Activated CD4-positive, alpha-beta T cell treated with anti-CD3 and anti-CD28 coated beads for 1 hour (primary cell): ENCODE measurements at places on chromosomes 16 and 17.

DNA sequence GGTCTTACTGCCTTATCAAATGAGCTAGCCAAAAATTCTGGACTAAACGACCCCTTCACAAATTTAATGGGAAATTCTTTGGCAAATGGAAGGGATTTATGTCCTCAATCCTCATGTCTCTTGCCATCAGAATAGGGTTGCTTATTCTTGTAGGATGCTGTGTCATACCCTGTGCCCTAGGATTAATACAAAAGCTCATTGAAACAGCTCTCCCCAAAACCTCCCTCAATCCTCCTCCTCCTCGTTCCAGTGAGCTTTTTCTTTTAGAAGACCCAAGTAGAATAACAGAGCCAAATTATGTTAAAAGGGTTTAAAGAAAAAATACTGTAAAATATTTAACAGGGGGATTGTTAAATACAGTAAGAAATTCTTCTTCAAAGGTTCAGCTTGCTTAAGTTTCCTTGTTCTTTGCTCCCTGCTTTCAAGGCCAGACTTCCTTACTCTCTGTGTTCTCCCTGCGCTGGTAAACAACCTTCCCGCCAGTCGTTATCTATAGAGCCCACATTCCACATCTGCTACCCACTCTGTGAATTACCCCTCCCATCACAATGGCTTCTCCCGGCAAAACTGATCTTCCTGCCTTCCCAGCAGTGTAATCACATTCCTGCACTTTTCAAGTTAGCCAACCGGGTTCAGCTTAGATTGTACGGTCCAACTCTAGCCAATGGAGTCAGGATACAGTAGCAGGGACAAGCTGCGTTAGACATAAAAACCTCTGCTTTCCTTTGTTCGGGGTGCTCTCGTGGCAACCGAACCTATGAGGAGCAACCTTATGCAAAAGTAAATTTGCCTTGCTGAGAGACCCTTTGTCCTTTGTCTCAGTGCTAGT lies 9.7 kb downstream of the HPR start:
- DNase-seq, result no peak

DNA sequence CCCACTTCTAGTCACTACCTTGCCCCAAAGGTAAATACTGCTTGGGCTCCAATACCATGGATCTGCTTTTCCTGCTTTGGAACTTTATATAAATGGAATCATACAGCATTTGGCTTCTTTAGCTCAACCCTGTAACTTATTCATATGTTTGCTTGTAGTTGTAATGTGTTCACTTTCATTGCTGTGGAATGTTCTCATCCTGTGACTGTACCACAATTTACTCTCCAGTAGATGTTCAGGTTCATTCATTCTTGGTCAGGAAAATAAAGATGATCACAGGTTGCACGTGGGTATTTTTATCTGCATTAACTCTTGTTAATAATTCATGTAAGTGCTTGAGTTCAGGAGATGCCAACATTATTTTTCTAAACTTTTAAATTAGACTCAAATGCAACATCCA lies 6.7 kb upstream of the BEAN1 start:
- DNase-seq, result no peak

DNA sequence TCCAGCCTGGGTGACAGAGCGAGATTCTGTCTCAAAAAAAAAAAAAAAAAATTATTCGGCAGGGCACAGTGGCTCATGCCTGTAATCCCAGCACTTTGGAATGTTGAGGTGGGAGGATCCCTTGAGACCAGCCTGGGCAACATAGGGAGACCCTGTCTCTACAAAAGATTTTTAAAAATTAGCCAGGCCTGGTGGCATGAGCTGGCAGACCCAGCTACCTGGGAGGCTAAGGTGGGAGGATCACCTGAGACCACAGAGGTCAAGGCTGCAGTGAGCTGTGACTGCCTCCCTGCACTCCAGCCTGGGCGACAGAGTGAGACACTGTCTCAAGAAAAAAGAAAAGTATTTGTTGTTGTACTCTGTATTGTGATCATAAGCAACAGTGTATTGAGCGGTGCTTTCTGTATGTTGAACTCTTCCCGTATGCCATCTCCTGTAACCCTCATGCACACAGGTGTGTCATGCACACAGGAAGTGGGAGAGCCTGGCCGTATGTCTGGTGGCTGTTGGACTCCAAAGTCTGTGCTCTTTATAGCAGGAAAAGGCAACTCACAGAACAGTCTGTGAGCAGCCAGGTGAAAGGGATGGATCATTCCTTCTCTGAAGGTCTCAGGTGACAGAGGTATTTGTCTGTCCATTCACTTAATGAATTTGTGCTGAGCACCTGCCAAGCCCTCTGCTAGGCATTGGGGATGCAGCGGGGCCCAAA lies 17.1 kb downstream of the CDH1 start:
- DNase-seq, result no peak

GRCh38 chr17:21814776-21815175 lies 122.5 kb downstream of the KCNJ18 start:
- DNase-seq, result no peak

- DNase-seq, result no peak
These were observed 111.3 kb downstream of the CHD9 start for GRCh38 chr16:53166099-53166498.

GRCh38 chr17:18160128-18160856 lies 23.3 kb upstream of the ALKBH5 start:
- no peak for DNase-seq

GRCh38 chr16:57696240-57696639 lies 1.6 kb downstream of the DRC7 start:
- DNase-seq, result no peak

DNA sequence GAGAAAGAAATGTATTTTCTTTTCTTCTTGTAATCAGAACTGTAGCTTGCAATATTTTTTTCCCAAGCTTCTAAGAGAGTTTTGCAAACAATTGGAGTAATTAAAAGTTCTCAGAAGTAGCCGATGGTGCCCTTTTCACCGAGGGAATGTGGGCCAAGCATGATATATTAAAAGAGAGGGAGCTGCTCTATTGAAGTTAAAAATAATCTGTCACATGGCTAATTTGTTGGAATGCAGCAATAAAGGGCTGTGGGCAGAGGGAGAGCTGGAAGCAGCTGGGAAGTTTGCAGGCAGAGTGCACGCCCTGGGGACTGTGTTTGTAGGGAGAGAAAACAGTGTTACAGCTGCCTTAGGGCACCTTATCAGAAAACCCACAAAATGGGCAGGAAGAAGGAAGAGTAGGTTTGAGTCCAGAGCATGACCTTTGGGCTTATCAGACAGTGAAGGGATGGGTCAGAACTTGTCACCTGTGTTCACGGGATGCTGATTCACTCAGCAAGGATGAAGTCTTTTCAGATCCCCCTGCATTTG lies 18.5 kb upstream of the TERF2 start:
- DNase-seq, result no peak

DNA sequence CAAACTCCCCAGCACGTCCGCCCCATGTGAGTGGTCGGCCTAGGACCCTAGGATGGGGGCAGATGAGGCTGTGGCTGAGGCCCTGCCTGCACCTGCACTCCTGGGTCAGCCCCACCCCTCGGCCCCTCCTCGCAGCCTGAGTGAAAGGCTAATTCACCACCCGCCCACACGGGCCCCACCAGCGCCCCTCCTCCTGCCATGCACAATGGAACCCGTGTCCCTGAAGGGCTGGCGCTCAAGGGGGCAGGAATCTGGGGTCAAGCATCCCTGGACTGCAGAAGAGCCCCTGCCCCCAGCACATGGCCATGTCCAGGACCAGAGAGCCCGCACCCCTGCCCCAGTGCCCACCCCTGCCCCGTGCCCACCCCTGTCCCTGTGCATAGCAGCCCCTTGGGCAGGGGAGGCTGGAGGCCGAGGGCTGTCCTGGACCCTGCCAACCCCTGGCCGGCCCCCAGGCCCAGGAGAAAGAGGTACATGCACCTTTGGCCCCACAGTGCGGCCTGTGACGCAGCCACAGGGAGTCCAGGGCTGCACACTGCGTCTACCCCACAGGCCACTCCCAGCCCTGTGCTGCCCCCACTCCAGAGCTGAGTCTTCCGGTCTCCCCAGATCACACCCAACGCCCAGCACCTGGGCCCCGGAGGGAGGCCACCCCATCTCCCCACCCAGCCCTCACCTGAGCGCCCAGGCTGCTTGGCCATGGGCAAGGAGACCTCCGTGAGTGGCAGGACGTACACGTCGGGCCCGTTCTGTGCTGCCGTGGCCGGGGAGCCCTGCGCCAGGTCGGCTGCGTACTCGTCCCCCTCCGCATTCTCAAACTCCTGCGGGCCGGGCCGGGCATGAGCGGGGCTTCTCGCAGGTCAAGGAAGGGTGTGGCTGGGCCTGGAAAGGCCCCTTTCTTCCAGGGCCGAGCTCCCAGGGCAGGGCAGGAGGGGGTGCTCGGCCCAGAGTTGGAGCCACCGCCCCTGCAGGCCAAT lies 34.6 kb upstream of the PVALEF start:
- DNase-seq, result no peak

DNA sequence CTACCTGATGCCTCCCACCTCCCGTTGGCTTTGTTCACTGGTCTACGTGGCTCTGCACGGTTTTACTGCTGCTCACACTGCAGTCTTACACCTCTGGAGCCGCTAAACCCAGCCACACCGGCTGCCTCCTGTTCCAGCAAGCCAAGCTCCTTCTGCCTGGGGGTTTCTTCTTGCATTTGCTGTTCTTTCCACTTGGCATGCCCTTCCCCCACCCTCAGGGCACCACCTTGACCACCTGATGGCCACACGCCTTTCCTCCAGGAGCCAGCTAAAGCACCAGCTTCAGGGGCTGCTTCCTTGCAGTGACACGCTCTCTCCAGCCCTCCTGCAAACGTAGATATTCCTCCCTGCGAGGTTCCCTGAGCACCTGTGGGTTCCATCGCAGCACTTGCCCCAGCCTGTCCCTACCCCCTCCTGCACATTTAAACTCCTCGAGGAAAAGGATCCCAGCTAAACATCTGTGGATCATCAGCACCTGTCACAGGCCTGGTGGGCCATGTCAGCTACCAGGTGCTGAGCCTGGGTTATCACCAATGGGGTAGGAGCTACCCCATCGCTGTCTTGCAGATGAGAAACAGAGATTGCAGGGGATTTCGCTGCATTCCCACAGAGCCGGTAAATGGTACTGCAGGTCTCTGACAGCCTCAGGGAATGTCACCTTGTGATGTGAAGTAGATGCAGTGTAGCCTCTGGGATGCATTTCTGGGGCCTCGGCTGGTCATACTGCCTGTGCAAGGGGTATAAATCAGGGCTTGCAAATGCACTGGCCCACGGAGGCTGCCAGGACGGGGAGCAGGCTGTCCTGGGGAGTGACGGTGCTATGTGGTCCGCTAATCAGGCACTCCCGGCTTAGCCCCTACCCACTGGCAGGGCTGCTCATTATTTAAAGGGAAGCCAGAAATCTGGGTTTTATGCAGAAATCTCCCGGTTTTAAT lies 285.2 kb downstream of the CPPED1 start:
- DNase-seq, result no peak
